ENCODE measurements at places on chromosomes 5 and 9. TPM values are rescaled to one million over a fixed set of nuclear protein-coding genes. Genes with fewer than 3 reads are reported as not detected.

DNA sequence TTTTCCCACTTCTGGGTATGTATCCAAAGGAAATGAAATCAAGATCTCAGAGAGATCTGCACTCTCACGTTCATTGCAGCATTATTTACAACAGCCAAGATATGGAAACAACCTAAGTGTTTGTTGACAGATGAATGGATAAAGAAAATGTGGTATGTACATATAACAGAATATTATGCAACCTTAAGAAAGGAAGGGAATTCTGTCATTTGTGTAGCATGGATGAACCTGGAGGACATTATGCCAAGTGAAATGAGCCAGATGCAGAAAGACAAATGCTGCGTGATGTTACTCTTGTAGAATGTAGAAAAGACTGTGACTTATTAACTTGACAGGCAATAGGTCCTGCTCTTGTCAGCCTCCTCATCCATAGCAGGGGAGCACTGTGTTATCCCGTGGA is 31.4 kb downstream of the PPARGC1B start:
- no peak for DNase-seq

- DNase-seq, result no peak
Observed at GRCh38 chr9:114053246-114054005, 24.7 kb downstream of the AMBP start.

DNA sequence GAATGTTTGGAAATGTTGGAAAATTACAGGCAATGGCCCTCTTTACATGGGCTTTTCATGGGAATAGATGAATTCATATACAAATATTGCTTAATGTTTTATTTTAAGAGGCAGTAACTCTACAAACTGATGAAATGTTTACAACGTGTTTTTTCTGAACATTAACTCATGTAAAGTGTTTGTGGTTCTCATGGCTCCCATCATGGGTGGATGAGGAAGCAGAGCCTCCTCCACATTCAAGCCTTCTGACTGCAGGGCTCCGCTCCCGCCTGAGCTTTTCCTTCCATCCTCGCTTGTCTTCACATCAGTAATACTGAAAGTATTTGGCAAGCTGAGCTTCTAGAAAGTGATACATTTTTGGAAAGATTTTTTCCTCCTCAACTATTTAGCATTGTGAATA is 204.2 kb downstream of the ARHGAP26 start:
- DNase-seq, result no peak

Gene CREBRF
- 16.5 TPM for total RNA-seq

GRCh38 chr9:133505186-133505830 is 19.5 kb downstream of the MYMK start:
- DNase-seq, result no peak

GRCh38 chr9:130959809-130960334 is 20.8 kb upstream of the FIBCD1 start:
- DNase-seq, result no peak

Gene PCDHGC4
- 0.26 TPM for total RNA-seq

GRCh38 chr9:134346151-134346550 is 19.9 kb downstream of the RXRA start:
- no peak for DNase-seq

GRCh38 chr9:80369641-80370040 is 797.9 kb downstream of the TLE4 start:
- no peak for DNase-seq

- DNase-seq, result no peak
Observed at GRCh38 chr9:15453956-15454355, 31.3 kb downstream of the SNAPC3 start.

DNA sequence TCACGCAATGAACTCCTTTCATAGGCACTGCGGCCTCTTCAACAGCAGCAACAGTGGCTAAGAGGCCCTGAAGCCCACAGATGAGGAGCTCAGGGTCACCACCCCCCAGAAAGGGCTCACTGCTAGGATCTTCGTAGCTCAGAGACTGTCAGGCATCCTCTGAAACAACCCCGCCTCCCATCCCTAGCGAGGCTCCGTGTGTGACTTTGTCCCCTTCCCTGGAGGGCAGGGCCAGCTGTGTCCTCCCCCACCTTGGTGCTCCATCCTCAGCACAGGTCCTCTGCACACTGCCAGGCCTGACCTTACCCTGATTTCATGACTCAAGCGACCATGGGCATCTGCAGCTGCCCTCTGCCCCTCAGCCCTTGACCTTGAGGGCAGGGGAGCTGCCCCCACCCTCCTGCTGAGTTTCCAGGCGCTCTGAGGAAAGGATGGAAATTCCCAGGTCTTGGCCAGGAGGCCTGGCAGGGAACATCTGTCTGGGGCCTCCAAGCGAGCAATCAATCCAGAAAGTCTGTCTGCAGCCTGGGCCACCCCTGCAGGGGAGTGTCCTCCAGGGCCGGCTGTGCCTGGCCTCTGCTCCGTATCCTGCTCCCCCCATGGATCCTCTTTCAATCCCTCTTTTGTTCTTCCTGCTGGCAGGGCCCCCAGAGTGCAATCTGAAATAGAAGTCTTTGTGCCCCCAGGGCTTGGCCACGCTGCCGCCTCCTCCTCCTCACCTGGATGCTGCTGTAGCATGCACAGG is 6.8 kb upstream of the IRX4 start:
- peak; percentile 34 for DNase-seq

DNA sequence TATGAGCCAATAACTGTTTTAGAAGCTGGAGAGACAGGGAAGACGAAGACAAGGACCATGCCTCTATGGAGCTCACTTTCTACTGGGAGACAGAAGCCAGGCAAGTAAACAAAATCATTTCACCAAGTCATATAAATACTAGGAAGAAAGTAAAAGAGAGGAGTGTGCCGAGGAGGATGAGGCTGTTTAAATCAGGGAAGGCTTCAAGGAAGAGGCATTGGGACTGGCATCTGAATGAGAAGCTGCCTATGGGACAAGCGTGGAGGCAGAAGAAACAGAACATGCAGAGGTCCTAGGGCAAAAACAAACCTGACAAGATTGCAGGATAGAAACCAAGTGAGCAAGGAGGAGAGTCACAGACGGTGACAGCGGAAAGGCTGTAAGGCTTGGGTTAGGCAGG is 68.1 kb upstream of the CPLX2 start:
- DNase-seq, result no peak

- DNase-seq, result no peak
Observed at GRCh38 chr9:21001581-21001980, 29.9 kb downstream of the HACD4 start.

GRCh38 chr9:108562176-108562575 is 293.6 kb downstream of the ACTL7B start:
- DNase-seq, result no peak

- no peak for DNase-seq
Observed at GRCh38 chr5:74552101-74552500, 88.4 kb downstream of the ENC1 start.
